ENCODE measurements at places on chromosomes 12 and 14. TPM values are rescaled to one million over a fixed set of nuclear protein-coding genes. Genes with fewer than 3 reads are reported as not detected.

RNU4-1 gene
- under 0.01 TPM for total RNA-seq

RDH5 gene
- 48.7 TPM for total RNA-seq

GRCh38 chr12:120783197-120783596, 57.6 kb downstream of the ACADS start:
- H3K36me3 ChIP-seq = no peaks in the 10 kb centered on the region
- H3K4me1 ChIP-seq = no peaks in the 10 kb centered on the region
- no peak overlapping the region for H3K27ac ChIP-seq
- H3K27me3 ChIP-seq = no peaks in the 10 kb centered on the region
- no peak for DNase-seq

DNA sequence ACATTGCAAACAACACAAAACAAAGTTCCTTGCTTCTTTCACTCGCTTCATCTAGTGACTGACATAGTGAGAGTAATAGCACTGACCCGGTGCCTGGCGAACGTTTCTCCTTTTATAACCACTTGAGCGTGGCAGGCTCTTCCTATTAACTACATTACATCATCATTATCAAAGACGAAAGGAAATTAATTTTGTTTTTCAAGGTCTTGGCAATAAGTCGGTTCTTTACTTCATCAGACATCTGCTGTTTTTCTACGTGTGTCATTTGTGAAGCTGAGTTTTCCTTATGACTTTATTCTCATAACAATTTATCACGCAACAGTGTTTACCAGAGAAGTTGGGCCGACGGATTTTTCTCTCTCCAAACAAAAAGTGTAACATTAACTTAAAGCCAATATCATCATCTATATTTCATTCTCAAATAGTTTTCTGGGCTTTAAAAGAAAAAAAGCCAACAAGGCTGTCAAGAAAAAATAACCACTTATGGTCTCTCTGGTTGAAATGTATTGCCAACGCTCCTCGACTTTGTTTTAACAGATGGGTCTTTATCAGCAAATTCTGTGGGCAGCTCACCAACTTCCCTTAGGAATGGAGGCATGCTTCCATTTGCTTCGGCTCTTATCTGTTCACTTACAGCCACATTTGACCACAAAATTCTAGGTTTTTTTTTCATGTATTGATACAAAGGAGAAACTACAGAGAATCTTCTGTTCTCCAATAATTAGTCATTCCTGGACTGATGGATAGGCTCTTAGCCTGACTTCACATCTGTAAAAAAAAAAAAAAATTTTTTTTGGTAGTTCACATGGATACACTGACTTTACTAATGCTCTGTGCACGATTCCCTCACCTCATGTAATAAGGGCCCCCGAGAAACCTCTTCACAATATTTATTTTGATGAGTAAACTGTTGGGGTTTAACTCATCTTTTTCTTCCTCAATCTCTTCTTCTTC, 97.1 kb upstream of the CDKN3 start:
- no peak for DNase-seq
- H3K36me3 ChIP-seq = no peaks in the 10 kb centered on the region
- H3K4me1 ChIP-seq = peaks cover 13% of the 10 kb centered on the region
- H3K27me3 ChIP-seq = no peaks in the 10 kb centered on the region
- H3K4me3 ChIP-seq = no peak overlapping the region
- H3K27ac ChIP-seq = no peak overlapping the region
